Dorsolateral prefrontal cortex (tissue), 122 donors: ENCODE measurements at places on chromosomes 11 and 22.

- DNase-seq: no peak
These were observed 201.9 kb upstream of the PITPNB start for GRCh38 chr22:28120691-28121592.

GRCh38 chr11:35950082-35950481, 6.2 kb downstream of the LDLRAD3 start:
- DNase-seq: no peak

- DNase-seq: no peak
These were observed 10.0 kb downstream of the UPB1 start for GRCh38 chr22:24504956-24505736.

DNA sequence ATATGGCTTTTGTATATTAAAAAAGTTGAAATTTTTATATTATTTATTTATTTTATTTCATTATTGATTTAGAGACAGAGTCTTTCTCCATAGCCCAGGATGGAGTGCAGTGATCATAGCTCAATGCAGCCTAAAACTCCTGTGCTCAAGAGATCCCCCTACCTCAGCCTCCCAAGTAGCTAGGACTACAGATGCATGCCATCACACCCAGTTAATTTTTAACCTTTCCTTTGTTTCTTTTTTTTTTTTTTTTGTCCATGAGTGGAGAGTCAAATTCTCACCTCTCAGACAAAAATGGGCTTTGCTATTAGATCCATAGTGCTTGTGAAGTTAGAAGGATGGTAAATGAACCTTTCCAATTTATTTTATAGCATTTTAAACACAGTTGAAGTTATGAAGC, 182.5 kb downstream of the SOX6 start:
- DNase-seq: no peak

- no peak for DNase-seq
These were observed 24.2 kb downstream of the KREMEN1 start for GRCh38 chr22:29096736-29097669.

DNA sequence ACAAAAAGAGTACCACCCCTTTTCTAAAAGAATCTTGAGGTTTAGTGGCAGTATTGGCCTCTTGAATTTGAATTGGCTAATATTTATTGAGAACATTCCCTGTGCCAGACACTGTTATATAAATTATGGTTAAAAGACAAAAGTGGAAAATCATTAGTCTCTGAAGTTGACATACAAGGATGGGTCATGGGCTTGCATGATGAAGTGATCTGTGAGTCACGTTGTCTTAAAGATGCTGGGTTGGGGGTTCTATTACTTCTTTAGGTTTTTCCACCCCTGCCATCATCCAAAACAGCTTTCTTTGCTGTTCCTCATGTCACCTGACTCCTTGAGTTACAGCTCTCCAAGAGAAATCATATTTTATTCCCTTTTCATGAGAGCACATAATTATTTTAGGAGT, 85.0 kb downstream of the CD44 start:
- DNase-seq: no peak

- DNase-seq: no peak
These were observed 22.6 kb downstream of the DAGLA start for GRCh38 chr11:61702701-61703312.

DNA sequence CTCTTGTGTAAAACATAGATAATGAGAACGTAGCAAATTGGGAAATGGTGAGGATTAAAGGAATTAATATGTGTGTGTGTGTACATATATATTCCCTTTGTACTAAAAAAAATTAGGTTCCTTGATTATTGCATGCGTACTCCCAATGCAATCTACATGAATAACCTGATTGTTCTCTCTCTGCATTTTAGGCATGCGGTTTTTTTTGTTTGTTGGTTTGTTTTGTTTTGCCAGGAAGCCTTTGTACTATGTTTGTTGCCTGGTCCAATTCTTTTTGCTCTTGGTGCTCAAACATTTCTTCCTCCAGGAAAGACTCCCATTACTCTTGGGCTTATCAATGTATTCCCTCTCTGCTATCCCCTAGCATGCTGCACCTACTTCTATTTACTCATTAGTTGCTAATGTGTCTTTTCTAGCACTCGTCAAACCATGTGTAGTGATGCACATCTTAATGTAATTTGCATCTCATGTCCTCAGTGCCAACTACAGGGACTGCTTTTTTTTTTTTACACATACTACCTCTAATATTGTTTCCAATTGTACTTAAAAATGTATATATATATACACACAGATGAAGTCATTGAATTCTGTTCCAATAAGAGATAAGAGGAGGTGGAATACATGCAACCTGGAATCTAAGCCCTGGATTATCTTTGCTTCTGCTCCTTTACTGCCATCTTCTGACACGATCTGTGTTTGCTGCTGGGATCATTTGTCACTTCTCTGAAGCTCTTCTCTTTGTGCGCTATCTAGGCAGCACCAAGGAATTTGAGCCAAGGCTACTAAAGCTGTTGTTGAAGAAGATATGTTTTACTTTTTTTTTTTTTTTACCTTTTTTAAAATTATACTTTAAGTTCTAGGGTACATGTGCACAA, 197.2 kb upstream of the ANO3 start:
- no peak for DNase-seq

GRCh38 chr22:31752096-31752847, 1.5 kb upstream of the DEPDC5 start:
- no peak for DNase-seq

- no peak for DNase-seq
These were observed 664.5 kb downstream of the KCNA4 start for GRCh38 chr11:29352273-29352795.

- no peak for DNase-seq
These were observed 353.7 kb downstream of the MIAT start for GRCh38 chr22:27011133-27011532.

DNA sequence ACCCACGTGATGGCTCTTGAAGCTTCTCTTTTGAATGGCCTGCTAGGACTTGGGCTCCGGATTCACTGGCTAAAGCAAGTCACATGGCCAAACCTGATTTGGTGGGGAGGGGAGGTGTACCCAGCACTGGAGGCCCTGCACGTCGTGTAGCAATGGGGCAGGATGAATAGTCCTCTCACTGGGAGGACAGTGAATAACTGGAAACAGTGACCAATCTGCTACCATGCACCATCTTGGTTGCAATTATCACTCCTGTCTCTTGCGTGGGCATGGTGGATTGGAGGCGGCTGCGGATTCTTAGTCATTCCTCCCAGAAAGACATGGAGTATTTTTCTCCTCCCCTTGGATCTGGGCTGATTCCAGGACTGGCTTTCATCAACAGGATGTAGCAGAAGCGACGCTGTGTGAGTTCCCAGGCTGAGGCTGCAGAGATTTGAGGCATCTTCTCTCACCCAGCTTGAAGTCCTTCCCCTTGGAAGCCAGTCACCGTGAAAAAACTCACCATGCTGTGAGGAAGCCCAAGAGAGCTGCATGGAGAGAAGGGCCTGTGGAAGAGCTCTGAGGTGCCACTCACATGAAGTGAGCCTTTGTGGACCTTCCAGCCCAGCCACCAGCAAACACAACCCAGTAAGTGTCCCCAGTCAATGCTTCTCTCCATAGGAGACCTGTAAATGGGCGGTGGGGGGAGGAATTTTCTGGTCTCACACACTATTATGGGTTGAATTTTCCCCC, 70.4 kb downstream of the IGLL1 start:
- DNase-seq: peak; percentile 52

- no peak for DNase-seq
These were observed 53.8 kb downstream of the ELFN2 start for GRCh38 chr22:37373451-37373850.

DNA sequence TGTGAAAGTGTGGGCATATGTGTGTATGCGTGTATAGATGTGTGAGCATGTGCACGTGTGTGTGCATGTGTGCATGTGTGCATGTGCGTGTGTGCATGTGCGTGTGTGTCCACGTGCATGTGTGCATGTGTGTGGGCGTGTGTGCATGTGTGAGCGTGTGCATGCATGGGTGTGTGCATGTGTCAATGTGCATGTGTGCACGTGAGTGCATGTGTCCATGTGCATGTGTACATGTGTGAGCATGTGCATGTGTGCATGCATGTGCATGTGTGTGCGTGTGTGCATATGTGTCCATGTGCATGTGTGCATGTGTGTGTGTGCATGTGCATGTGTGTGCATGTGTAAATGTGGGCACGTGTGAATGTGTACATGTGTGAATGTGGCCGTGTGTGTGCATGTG, 95.3 kb downstream of the ST3GAL4 start:
- DNase-seq: no peak

GRCh38 chr11:45664376-45665205, 831 bp downstream of the CHST1 start:
- DNase-seq: no peak

DNA sequence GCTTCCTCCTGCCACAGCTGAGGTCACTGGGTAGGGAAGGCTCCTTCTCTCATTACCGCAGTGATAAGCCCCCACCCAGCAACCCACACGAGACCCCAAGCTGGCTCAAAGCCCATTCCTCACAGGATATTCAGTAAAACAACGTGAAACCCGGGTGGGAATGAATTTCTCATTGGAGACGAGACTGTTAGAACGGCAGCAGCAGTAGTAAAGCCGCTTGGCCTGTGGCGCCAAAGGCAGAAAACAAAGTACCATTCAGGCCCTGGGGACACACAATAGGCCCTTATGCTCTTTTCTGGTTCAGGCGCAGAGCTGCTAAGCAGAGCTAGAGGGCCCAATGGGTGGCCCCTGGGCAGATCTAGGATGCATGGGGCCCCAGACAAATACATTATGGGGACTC, 45.3 kb downstream of the PC start:
- DNase-seq: peak; percentile 78

- no peak for DNase-seq
These were observed 288.8 kb downstream of the CASP12 start for GRCh38 chr11:104609311-104610085.

GRCh38 chr22:47808236-47808635, 1045.8 kb downstream of the TBC1D22A start:
- no peak for DNase-seq

DNA sequence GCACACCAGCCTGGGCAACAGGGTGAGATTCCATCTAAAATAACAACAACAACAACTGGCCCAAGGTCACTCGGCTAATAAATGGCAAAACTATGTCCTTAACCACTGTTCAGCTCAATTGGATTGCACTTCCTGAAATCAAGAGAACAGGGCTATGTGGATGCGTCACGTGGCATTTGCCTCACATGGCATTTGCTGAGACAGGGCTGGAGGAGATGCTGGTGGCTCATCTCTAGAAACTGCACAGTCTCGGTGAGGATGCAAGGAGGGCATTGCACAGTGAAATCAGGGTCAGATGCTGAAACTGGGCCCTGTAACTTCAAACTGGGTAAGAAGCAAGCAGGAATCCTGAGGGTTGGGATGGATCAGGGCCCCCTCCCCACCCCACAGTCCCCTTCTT, 171.9 kb downstream of the BUD13 start:
- DNase-seq: no peak

DNA sequence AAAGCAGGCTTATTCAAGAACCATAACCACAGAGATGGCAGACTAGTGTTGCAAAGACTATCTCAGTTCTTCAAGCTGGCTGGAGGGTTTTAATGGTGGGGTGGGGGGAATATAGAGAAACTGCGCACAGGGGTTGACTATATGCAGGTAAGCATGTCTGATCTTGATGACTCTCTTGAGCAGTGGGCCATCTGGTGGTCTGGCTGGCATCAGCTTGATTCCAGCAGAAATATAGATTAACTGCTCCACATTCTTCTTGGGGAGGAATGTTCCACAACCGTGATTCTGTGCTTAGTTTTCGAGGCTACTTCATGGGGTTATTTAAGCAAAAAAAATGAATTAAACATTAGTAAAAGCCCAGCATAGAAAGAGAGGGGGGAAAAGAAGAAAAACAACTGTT, 158.8 kb upstream of the PGR start:
- no peak for DNase-seq

DNA sequence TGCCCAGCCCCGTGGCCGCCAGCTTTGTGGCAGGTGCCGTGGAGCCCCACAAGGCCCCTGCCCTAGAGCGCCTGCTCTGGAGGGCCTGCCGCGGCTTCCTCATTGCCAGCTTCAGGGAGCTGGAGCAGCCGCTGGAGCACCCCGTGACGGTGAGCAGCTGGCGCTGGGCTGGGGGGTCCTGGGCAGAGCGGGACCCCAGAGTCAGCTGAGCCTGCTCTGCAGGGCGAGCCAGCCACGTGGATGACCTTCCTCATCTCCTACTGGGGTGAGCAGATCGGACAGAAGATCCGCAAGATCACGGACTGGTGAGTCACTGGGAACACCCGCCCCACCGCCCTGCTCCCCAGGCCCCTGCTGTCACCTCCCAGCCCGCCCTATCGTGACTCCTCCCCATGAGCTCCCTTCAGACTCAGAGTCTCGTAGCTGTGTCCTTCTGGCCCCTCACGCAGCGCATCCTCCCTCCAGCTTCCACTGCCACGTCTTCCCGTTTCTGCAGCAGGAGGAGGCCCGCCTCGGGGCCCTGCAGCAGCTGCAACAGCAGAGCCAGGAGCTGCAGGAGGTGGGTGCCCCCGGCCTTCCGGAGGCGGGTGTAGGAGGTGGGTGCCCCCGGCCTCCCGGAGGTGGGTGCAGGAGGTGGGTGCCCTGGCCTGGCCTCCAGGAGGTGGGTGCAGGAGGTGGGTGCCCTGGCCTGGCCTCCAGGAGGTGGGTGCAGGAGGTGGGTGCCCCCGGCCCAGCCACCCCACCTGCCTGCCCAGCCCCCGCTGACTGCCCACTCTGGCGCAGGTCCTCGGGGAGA, 4.7 kb downstream of the TCIRG1 start:
- peak; percentile 23 for DNase-seq

DNA sequence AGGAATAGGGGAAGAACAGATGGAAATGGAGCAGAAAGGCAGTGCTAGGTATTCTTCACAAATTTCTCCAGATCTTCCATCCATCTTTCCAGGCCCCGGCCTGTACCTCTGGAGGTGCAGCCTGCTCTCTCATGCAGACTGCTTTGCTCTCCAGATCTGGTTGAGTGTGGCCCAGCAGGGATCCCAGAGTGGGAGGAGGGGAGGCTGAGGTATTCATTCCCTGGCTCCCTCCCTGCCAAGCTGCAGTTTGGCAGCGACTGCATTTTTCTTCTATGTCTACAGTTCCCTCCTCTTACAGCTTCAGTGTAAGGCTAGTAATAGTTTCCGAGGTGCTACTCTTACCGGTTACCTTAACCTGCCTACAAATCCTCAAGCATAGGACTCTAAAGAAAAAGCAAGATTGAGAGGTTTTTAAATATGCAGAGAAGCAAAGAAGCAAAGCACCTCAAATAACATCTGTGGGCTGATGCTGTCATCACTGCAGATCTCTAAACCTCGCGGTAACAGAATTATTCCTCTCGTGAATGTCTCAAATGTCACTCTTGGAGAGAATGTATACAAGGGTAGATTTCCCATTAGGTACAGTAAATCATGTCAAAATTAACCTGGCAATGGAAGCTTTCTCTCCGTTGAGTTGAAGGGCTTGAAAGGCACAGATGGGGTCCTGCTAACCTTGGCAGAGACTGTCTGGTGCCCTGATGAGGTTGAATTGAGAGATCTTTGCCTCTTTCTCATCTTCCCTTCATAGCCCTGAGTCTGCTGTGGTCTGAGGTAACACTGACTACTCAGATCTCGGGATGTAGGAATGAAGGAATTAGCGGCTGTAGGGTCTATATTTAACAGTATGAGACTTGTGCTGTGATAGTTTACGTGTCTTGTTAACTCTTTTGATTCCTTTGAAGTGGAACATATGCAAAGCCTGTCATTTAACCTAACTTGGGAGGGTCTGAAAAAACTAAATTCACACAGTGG, 297.9 kb upstream of the C11orf87 start:
- no peak for DNase-seq

- no peak for DNase-seq
These were observed 37.3 kb downstream of the SC5D start for GRCh38 chr11:121329781-121330395.

GRCh38 chr11:126133901-126134300, 71.2 kb upstream of the CDON start:
- DNase-seq: no peak

- DNase-seq: no peak
These were observed 224.6 kb upstream of the PLET1 start for GRCh38 chr11:112485280-112485679.

- DNase-seq: no peak
These were observed 13.6 kb downstream of the MAML2 start for GRCh38 chr11:96329419-96329818.
